ENCODE measurements at places on chromosomes 1 and 21.

DNA sequence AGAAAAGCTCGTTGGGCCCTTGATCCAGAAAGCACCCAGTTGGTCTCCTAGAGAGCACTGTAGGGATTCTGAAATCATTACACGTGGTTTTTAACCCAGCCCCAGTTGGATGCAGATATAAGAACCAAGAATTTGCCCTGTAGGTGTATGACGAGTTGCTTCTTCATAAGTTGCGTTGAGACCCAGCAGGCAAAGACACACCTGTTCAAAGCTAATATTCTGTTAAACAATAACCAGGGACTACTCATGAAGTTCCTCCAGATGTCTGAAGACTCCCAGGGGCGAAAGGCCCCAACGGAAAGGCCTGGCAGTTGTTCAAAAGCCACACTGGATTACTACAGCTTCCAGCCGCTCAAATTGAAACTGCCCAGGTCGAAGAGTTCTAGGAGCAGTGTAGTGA, 88.6 kb upstream of the HNRNPU start:
- DNase-seq: no peak

DNA sequence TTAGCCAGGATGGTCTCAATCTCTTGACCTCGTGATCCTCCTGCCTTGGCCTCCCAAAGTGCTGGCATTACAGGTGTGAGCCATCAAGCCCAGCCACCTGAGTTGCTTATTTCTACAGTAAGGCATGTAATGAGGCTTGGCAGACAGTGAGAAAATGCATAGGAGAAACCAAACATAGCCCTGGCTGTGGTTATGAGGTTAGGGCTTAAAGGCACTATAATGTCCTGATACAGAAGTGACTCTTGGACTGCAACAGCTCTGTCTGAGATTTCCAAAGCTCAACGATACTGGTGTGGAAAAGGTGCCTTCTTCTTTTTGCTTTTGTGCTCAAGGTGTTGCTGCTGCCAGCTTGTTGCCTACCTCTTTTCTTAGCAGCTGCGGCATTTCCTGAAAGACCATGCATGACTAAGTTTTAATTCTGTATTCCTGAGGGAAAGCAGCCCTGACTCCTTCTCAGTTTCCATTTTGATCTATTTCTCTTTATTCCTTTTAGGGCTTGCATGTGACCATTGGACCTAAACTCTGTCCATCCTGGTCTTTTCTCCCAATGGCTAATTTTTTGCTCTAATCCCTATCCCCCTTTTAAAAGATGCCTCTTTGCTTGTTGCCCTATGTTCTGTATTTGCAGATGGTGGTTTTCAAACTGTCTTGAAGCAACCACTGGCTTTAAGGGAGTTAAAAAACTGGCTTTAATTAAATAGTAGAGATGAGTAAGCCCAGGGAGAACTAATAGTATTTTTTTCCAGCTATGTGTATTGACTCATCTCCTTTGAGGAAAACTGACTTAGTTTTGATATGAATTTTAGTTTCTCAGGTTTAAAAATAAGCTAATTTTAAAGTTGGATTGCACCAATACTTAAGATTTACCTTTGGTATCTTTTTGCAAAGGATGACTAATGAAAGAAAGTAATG, 70.3 kb downstream of the KIF1B start:
- no peak for DNase-seq

- no peak for DNase-seq
Measured at GRCh38 chr1:48344373-48344772, 121.9 kb downstream of the SLC5A9 start.

- DNase-seq: no peak
Measured at GRCh38 chr1:239778208-239778813, 313.4 kb upstream of the FMN2 start.

- DNase-seq: no peak
Measured at GRCh38 chr1:109631513-109632505, 12.2 kb downstream of the AMPD2 start.

DNA sequence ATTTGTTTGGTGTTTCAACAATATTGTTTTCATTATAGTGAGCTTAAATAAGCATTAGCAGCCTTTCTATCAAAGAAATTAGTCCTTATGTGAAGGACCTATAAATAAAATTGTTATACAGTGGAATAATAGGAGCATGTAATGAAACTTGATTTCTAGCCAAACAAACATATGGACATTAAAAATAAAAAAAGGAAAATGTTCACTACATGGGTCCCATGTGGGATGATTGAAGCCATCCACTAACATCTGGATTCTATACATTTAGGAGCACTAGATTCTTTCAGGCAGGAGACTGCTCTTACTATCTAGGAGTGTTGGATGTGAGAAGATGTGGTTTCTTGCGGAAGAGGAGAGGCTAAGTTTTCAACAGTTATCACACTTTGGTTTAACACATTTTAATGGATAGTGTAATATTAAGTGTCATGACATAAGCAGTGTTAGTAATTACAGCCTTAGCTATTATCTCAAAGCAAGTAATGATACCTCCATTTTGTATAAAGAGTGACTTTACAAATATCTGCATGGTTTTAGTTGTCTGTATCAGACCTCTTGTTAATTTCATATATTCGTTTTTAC, 62.3 kb downstream of the LYPLAL1 start:
- no peak for DNase-seq

Measured in activated CD4-positive, alpha-beta T cell treated with anti-CD3 and anti-CD28 coated beads, Interleukin-2, amount 50 U/mL, for 4 hours (primary cell).